Left kidney (tissue), 8 donors: ENCODE measurements at places on chromosomes 6 and 20. TPM values are rescaled to one million over a fixed set of nuclear protein-coding genes. Genes with fewer than 3 reads are reported as not detected.

- DNase-seq, result peak; percentile 54
Measured at GRCh38 chr20:3041854-3042409, 1.5 kb upstream of the GNRH2 start.

DNA sequence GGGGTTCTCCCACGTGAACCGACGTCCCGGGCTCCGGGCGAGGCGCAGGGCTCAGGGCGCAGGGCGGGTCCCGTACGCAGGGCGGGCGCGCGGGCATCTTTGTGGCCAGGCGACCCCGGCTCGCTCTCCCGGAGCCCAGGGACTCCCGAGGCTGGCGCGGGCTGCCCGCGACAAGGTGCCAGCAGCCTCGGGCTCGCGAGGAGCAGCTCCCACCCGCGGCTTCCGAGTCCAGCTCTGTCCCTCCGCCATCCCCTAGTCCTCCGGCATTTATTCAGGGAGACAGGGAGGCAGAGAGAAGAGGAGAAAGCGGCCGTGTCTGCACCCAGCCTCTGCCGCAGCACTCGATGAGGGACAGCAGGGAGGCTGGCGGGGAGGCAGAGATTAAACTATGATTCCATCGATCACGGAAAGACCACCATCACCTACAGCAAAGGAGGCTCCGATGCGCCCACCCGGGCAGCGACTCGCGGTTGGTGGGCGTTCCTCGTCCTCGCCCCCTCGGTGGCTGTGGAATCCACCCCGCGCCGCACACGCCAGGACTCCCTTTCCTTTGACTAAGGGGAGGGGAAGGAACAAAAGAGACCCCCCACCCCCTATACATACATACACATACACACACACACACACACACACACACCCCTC lies 1.1 kb downstream of the RGS17 start:
- DNase-seq, result no peak

- no peak for DNase-seq
Measured at GRCh38 chr6:112221981-112222852, 32.1 kb downstream of the LAMA4 start.

GRCh38 chr6:2764610-2765165 lies 505 bp upstream of the WRNIP1 start:
- peak; percentile 59 for DNase-seq

DNA sequence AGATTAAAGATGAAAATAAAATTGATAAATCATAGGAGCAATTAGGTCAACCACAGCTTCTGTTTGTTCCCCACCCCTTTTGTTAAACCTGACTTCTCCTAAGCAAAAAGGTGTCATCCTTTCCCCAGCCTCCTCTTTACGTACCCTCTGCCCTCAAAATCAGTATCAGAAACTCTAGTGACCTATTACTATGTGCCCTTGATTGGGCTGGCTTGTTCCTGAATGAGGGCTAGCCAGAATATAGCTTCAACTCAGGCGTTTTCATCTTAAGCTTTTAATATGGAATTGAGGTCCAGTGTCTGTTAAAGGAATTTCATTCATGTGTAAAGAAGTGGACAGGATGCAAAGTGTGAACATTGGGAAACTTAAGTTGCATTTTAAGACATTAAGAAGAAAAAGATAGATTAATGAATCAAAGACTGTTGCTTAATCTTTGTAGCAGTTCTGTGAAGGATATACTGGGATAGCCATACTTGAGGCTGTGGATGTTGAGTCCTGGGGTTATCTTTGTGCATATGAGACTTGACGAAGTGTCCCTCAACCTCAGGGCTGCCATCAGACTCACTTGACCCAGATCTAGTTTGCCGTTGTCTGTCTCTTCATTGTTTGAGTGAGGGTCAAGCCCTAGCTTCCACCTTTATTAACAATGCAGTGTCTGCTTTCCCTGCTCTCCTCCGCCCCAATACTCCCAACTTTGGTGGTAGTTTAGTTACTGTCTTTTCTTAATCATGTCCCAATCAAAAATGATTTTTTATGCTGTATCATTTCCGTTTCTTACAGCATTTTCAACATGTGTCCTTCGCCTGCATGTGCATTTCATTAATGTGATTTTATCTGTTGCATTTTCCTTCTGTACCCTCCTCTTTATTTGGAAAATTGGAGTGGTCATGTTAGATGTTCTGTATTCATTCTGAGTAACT lies 1.9 kb downstream of the TBPL1 start:
- DNase-seq, result no peak

- no peak for DNase-seq
Measured at GRCh38 chr20:57330998-57331397, 1.4 kb downstream of the SPO11 start.

GRCh38 chr20:56833427-56833826 lies 204.3 kb downstream of the TFAP2C start:
- no peak for DNase-seq

DNA sequence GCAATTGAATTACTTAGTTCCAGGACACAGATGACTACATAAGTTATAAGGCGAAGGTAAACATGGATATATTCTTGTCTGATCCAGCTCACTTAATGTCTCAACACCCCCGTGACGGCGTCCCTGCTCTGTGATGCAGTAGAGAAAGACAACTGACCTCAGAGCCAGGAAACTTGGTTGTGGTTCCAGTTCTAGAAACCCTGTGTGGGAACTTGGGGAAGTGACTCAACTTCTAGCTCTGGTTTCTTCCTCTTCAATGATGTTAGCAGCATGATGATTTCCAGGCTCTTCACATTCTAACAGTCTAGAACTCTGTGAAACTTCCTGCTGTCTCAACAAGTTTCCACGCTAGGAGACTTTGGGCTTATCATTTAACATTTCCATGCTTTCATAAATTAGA lies 18.4 kb downstream of the LAMA4 start:
- no peak for DNase-seq

GRCh38 chr20:49701241-49701790 lies 12.4 kb downstream of the B4GALT5 start:
- no peak for DNase-seq

DNA sequence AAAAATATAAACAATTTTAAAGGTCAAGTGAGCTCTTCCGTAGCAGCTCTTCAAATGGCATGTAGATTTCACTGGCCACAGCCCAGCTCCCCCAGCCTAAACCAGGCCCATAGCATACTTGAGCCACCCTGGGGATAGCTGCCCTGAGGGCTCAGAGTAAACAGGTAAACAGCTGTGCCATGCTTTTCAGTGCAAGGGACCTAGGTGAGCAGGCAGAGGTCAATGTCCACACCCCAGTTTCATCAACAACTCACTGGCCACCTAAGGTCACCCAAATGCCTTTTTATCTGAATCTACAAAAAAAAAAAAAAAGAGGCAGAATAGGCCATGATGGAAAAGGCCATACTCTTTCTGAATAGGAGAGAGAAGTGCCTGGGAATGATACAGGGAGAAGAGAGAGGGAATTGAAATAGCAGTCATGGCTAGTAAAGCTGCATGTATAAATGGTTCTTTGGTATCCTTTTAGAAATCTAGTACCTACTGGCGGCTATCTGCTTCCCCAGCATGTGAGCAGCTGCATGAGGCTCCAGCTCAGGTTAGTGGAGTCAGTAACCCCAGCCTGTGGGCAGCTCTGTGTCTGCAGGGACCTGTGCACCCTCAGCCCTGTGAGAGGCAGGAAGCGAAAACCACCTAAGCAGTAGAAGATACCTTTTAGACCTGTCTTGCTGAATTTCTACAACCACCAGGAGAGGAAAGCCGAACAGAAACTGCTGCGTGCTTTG lies 77.0 kb downstream of the FOXA2 start:
- no peak for DNase-seq

DNA sequence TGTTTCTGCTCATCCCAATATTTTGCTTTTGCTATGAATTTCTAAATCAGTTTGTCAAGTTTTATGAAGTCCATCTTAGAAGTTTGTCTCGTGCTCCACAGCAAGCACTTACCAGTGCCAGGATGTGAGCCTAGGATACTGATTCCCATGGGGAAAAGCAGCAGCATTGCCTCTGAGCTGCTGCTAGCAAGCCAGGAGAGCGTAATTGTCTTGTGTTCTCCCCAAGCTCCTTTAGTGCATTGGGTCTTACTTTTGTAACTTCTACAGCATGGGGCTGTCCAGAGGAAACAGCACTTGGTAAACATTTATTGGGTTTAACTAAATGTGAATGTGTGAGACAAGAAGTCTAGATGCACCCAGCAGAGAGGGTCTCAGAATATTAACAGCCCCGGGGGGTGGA lies 76.1 kb downstream of the RNF182 start:
- DNase-seq, result no peak

Gene RHAG
- polyA plus RNA-seq, result 0.96 TPM

Gene CLVS2
- polyA plus RNA-seq, result 0.33 TPM

Gene ZSCAN31
- polyA plus RNA-seq, result 12.0 TPM

Gene PNLDC1
- polyA plus RNA-seq, result 0.07 TPM

Gene SIM1
- polyA plus RNA-seq, result 29.8 TPM

Gene DLK2
- 1.00 TPM for polyA plus RNA-seq

Gene HACE1
- 27.9 TPM for polyA plus RNA-seq

Gene SGK2
- 73.0 TPM for polyA plus RNA-seq

Gene SNX21
- 11.9 TPM for polyA plus RNA-seq

Gene ADGRF5
- polyA plus RNA-seq, result 25.5 TPM

Gene SIRPB2
- 0.88 TPM for polyA plus RNA-seq
